Gastroesophageal sphincter (tissue), 4 donors: ENCODE measurements at places on chromosomes 2 and 18.

- H3K27ac ChIP-seq = no peak overlapping the region
- no peak for ATAC-seq
- no peak overlapping the region for H3K4me3 ChIP-seq
- no peaks in the 10 kb centered on the region for H3K36me3 ChIP-seq
These were observed 110.7 kb downstream of the GALNT14 start for GRCh38 chr2:31027549-31027948.

DNA sequence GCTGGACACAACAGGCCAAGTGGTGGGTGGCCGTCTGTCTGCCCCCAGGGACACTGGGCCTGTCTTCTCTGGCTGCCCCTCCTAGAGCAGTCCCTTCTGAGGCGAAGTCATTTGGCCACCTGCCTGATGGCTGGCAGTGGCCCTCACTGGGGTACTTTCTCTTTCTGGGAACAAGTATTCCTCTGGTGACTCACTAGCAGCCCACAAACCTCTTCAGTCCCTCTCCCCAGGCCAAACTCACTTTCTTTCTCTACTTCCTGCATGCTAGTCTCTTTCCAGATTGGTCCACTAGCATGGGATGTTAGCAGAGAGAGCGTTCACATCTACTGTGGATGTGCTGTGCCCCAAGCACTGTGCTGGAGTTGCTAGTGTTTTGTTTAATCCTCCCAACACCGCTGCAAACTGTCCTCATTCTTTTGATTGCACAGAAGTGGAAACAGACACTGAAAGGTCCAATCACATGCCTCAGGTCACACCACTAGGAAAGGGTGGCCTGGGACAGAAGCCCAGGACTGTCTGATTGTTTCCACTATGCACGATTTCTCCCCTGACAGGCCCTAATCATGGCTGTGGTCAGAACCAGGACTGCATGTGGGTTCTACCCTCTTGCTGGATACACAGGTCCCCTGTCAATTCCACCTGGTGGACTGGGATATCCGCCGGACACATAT, 5.2 kb downstream of the DYSF start:
- peaks cover 11% of the 10 kb centered on the region for H3K4me1 ChIP-seq
- H3K36me3 ChIP-seq = no peaks in the 10 kb centered on the region
- H3K27ac ChIP-seq = peak overlapping the region; percentile 85
- ATAC-seq = peak; percentile 16
- H3K27me3 ChIP-seq = no peaks in the 10 kb centered on the region

DNA sequence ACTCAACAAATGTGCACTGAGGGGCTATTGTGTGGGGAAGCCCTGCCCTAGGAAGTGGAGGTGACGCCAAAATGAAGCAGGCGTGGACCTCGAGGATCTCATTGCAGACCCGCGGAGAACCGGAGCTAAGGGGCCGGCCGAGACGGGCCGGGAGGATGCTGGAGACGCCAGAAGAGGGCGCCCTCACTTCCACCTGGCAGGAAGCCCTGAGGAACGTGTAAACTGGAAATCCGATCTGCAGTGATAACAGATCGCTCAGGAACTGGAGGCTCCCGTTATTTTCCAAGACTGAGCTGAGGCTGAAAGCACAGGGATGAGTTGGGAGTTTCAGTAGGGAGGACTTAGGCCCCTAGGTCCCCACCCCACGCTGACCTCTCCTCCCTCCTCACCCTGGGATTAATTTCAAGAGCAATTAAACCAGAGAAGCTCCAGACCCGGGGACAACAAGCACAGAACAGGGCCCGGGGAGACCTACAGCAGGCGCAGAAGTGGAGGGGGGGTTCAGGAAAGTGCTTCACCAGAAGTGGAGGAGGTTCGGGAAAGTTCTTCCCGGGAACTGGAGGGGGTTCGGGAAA, 7.7 kb upstream of the COL6A3 start:
- H3K36me3 ChIP-seq = no peaks in the 10 kb centered on the region
- H3K27me3 ChIP-seq = no peaks in the 10 kb centered on the region
- H3K4me3 ChIP-seq = peak overlapping the region; percentile 27

DNA sequence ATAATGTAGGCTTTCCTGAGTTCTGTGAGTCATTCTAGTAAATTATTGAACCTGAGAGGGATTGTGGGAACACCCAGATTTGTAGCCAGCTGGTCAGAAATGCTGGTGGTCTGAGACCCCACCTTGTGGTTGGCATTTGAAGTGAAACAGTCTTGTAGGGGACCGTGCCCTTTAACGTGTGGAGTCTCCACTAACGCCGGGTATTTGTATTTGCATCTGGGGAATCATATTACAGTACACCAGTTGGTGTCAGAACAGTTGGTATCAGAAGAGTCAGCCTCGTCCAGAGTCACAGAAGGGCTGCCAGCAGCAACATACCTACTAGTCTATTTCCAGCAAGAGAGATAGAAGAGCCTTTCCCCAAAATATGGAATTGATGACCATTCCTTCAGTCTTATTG, 38.3 kb upstream of the PTPN4 start:
- no peak for ATAC-seq
- H3K27ac ChIP-seq = no peak overlapping the region
- H3K27me3 ChIP-seq = no peaks in the 10 kb centered on the region
- no peaks in the 10 kb centered on the region for H3K36me3 ChIP-seq

DNA sequence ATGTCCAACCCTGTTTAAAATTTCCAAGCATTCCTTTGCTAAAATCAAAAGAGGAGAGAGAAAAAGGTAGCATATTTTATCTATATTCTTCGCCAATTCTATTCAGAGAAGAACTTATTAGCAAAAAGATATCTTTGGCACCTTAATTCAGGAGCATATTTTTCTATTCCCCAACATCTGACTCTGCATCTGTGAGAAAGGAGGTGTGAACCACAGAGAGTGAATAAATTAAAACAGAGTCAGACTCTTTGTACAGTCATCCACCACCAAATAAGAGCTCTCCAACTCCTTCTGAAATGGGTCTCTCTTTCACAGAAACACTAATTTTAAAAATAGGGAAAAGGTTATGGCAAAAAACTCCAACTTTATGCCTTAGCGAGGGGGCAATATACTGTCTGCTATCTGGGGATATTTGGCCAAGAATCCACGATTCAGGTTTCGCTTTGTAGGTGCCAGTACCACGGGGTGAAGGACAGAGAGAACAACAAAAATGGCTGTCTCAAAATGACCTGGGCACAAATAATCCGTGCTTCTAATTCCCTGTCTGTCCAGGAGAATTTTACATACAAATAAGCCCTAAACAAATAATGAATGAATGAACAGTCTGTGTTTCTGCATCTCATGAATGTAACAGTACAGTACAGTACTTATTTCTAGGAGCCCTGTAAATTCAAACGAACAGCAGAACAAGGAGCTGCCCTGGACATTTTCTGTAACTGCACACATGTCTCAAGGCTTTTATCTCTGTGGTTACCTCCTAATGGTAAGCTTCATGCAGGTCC, 43.4 kb downstream of the EPB41L3 start:
- H3K4me1 ChIP-seq = no peaks in the 10 kb centered on the region
- H3K4me3 ChIP-seq = no peak overlapping the region
- no peak overlapping the region for H3K27ac ChIP-seq
- ATAC-seq = no peak

DNA sequence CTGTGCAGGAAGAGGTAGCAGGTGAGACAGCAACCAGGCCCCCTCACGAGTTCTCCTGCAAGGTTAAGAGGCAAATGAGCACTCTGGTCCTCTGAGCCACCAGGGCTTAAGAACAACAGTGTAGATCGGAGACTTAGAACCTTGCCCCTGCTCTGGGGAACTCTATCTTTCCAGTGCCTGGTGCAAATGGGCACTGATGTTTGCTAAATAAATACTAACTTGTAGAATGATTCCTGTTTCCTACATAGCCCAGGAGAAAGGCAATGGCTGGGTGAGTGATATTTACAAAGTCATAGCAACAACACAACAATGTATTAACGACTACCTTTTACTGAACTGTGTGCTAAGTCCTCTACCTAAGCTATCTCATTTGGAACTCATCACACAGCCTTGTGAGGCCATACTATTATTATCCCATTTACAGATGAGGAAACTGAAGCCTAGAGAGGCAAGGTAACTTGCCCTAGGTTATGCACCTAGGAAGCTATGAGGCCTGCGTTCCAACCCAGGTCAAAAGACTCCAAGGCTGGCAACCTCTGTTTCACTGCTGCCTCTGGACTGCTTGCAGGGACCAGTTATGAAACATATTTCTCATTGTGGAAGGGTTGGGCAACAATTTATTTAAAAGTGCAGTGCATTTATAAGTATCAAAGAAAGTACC, 4.3 kb downstream of the ATP8B1 start:
- no peak for ATAC-seq
- peaks cover 3% of the 10 kb centered on the region for H3K4me1 ChIP-seq
- no peaks in the 10 kb centered on the region for H3K36me3 ChIP-seq
- H3K27me3 ChIP-seq = no peaks in the 10 kb centered on the region
